Stimulated activated effector memory CD8-positive, alpha-beta T cell treated with anti-CD3 and anti-CD28 coated beads, Interleukin-12 subunit alpha, Interleukin-12 subunit beta, amount 100 ng/mL, for 72 hours (primary cell): ENCODE measurements at places on chromosomes 3 and 15.

DNA sequence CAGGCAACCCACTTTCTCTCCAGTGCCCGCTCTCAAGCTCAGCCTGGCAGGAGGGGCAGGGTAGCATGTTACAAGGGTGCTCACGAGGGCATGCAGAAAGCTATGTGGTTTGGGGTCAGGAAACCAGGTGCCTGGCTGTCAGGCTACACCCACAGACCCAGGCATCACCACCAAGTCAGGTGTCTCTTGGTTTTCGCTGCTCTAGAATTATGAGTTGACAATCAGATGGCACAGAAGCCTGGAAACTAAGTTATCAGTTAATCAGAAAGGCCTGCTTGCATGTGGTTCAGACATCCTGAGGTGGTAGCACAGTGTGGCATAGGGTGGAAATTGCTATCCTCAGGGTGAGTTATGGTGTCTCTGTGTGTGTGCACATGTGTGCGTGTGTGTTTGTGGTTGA is 16.2 kb upstream of the CCR9 start:
- no peak for DNase-seq

GRCh38 chr3:125322166-125322565 is 53.0 kb downstream of the ZNF148 start:
- DNase-seq = no peak

GRCh38 chr3:158359339-158359738 is 211.7 kb upstream of the MLF1 start:
- DNase-seq = no peak

DNA sequence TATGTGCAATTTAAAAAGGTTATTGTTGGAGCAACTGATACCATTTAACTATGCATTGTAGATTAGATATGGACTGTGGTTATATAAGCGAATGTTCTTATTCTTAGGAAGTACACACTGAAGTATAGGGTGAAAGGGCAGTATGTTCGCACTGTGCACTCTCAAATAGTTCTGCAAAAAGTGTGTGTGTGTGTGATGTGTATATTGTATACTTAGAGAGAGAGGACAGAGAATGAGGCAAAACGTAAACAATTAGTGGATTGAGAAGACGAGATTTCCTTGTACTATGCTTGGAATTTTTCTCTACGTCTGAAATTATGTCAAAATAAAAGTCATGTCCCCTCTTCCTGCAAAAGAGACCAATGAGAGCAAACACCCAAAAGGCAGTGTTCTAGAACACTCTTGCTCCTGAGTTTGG is 30.4 kb downstream of the LSM3 start:
- no peak for DNase-seq

DNA sequence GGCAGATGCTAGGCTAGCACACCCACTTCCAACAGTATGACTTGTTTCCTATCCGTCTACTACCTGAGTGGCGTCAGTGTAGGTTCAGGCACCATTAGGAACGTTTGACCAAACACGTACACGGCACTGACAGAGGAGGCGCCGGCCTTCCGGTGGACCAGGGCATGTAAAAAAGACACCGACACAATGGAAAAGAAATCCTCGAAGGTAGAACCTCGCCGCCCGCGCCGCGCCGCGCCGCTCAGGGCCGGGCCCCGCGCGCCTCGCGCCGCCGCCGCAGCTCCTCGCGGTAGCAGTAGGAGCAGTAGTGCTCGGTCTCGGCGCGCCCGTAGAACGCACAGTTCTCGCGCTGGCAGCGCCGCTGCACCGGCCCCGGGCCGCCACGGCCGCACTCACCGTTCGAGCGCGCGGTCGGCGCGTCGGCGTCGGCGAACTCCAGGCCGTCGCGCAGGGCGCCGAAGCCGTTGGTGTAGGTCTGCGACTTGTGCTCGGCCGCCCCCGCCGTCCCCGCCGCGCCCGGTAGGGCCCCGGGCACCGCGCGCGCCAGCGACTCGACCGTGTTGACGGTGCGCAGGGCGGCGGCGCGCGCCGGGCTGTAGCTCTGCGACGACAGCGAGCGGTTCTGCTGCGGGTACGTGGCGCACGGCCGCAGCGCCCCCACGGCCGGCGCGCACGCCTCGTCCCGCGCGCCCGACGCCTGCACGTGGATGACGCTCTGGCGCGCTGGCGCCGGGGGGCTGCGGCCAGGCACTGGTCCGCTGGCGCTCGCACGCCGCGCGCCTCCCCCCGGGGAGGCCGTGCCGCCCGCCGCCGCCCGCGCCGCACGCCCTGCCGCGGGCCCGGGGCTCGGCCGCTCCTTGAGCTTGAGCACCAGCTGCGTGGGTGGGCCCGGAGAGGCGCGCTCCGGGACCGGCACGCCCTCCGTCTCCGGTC is 156.7 kb downstream of the KLF13 start:
- peak; percentile 35 for DNase-seq

DNA sequence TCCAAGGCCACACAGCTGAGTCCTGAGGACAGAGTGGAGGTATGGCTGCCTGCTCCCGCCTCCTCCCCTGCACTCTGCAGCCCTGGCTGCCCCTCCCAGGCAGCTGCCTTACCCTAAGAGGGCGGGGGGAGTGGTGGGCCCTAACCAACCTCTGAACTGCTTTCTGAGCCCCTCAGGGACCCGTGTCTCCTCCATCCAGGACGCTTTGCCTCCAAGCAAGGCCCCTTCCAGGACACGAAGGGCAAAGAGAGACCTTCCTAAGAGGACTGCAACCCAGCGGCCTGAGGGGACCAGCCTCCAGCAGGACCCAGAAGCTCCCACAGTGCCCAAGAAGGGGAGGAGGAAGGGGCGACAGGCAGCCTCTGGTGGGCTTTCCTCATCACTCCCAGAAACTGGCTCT is 7.6 kb downstream of the NEIL1 start:
- no peak for DNase-seq

DNA sequence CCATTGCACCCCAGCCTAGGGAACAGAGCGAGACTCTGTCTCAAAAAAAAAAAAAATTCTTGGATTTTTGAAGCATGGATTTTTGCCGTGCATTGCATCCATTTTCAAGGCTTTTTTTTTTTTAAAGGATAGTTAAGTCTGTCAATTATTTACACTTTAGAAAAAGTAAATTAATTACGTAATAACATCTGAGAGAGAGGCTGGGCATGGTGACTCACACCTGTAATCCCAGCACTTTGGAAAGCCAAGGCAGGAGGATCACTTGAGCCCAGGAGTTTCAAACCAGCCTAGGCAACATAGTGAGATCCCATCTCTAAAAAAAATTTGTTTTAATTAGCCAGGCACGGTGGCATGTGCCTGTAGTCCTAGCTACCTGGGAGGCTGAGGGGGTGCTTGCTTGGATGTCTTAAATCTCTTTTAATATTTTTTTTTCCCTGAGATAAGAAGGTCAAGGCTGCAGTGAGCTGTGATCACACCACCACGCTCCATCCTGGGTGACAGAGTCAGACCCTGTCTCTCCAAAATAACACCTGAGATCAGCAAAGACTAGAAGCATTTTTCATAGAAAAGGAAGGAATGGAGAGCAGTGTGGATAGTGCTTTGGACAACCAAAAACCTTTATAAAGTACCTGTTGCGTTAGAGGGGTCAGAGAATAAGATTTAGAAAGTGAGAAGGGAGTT is 6.8 kb upstream of the SENP7 start:
- no peak for DNase-seq

GRCh38 chr3:105733356-105733755 is 135.5 kb downstream of the CBLB start:
- no peak for DNase-seq

DNA sequence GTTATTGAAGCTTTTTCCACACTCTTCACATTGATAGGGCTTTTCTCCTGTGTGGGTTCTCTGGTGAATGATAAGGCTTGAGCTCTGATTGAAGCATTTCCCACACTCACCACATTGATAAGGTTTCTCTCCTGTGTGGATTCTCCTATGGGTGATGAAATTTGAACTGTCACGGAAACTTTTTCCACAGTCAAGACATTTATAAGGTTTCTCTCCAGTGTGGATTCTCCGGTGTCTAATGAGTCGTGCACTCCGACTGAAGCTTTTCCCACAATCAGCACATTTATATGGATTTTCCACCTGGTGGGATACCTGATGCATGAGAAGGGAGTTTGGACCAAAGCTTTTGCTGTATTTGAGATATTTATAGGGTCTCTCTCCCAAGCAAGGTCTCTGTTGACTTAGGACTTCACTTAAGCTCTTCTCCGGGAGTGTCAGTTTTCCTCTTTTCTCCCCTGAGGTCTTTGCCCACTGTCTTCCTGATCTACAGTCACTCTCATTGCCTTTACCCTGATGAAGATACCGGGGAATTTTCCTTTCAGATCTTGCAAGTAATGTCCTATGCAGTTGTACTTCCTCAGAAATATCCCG is 9.4 kb downstream of the ZSCAN29 start:
- DNase-seq = no peak

- DNase-seq = no peak
Measured at GRCh38 chr3:98690876-98691275, 72.3 kb upstream of the ST3GAL6 start.

GRCh38 chr15:34700891-34701427 is 53.8 kb downstream of the GJD2 start:
- DNase-seq = no peak
